ENCODE measurements at places on chromosomes 7 and 10. TPM values are rescaled to one million over a fixed set of nuclear protein-coding genes. Genes with fewer than 3 reads are reported as not detected.

Gene PHYH
- total RNA-seq: 18.5 TPM

Gene CRYGN
- total RNA-seq: 0.07 TPM

Gene ATG9B
- total RNA-seq: 0.25 TPM

Gene SOSTDC1
- total RNA-seq: 0.10 TPM
